NCI-H1092 treated with DMSO at 0.1 percent for 48 hours (cell line): ENCODE measurements at places on chromosomes 13 and 19.
A peak's percentile ranks its signal among the peaks of the same experiment; 100 is the strongest.

GRCh38 chr13:43397111-43397510, 373.7 kb downstream of the DNAJC15 start:
- no peak for DNase-seq

DNA sequence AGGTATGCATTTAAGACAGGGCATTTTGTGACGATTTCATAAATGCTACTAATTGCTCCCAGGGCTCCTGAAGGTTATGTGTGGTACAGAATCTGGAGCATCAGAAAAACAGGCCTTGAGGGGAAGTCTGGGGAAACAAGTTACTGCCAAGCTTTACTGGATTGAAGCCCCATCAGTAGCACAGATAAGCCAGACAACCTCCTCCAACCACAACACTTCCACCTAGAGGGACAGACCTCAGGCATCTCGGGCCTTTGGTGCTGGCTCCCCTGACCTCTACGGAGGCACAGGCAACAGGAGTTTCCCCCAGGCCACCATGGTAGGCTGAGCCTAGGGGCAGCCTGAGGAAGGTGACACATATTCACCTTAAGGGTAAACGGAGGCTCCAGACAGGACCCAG, 54.1 kb downstream of the ABCC4 start:
- DNase-seq, result no peak

DNA sequence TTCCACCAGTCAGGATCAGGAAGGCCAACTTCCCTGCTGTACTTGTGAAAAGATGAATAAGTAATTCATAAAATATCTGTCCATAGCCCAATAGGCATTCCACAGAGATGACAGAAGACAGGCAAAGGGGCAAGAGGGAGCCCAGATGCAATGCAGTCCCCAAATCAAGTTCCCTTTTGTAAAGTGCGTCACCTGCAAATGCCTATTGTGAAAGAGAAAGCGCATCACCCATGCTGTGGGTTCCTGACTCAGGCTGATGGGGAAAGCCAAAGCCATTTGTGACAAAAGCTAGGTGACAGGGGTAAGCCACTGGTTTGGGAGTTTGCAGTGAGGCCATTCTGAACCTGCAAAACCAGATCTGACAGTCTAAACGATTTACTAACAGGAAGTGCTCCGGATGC, 157.5 kb upstream of the ZNF536 start:
- no peak for DNase-seq

DNA sequence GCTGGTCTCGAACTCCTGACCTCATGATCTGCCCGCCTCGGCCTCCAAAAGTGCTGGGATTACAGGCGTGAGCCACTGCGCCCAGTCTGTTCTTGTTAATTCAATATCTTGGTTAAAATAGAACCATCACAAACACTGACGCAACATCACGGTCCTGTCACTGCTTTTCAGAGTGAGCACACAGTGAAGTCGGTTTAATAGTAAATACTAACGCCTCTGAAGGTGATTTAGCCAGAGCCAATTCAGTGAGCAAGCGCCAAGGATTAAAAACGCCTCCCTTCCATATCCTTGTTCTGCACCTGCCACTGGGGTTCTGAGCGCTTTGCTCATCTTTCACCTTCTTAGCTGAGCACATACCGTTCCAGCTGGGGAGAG, 30.3 kb downstream of the LAMP1 start:
- no peak for DNase-seq

DNA sequence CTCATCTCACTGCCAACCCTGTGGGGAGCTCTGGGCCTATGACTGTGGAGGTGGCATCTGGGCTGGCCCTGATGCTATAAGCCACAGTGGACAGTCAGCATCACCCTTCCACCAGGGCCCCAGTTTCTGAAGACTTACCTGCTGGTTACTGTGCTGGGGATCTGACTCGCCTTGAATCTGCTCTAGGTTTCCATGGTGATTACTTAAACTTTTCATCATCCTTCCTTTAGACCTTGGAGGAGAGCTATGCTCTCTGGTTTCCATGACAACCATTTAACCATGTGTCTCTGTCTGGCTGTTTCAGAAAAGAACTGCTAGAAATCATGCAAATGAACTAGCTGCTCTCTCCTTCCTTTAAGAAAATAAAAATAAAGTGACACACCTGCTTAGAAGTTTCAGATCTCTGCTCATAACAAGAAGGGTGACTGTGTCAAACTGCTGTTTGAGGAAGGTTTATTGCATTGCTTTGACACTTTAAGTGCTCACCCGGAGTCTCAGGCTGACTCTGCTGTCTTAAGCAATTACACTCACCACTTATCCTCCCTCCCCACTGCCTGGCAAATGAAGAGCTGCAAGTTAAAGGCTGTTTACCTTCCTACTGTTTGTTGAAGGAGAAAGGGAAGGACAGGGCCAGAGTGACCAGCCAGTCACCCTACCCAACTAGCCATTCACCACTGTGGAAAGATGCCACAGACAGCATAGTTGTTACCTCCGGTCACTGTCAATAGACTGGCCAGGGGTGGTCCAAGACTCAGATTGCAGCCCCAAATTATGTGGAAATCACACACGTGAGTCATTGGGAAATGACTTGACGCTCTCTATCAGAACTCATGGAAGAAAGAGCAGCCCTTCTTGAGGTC, 87.6 kb downstream of the HSPH1 start:
- no peak for DNase-seq

- DNase-seq, result no peak
Measured at GRCh38 chr13:99303863-99304521, 3.2 kb downstream of the GPR183 start.

- DNase-seq, result no peak
Measured at GRCh38 chr19:52464798-52465470, 11.6 kb downstream of the ZNF578 start.

DNA sequence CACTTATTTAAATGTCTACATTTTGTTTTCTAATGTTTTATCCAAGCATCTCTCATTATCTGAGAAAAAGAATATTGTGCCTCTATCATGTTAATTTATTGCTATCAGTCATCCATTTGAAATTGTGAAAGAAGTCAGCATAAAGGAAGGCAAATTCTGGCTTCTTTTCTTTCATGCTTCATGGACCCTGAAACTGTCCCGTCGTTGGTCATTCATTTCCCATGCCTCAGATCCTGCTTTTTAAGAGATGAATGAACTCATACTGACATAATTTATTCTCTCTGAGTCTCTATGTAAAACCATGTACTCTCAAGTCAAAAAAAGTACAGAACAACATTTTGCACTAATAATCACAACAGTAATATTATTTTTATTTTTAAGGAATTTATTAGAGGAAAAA, 2512.0 kb downstream of the PCDH9 start:
- DNase-seq, result no peak

DNA sequence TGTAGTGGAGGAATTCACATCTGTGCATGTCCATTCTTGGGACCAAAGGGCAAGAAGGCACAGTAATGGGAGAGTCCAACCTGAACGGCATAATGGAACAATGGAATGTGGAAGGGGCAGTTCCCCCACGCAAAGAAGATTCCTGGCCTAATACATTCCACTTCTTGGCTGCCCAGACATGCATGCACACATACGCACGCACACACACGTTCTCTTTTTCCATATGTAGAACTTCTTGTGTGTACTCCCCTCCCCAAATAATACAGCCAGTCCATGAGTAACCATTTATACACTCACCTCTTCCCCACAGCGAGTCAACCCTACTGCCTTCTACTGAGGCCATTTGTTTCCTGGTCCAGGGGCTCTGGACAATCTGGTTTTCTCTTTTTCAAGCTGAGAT, 6.0 kb upstream of the STK24 start:
- no peak for DNase-seq

DNA sequence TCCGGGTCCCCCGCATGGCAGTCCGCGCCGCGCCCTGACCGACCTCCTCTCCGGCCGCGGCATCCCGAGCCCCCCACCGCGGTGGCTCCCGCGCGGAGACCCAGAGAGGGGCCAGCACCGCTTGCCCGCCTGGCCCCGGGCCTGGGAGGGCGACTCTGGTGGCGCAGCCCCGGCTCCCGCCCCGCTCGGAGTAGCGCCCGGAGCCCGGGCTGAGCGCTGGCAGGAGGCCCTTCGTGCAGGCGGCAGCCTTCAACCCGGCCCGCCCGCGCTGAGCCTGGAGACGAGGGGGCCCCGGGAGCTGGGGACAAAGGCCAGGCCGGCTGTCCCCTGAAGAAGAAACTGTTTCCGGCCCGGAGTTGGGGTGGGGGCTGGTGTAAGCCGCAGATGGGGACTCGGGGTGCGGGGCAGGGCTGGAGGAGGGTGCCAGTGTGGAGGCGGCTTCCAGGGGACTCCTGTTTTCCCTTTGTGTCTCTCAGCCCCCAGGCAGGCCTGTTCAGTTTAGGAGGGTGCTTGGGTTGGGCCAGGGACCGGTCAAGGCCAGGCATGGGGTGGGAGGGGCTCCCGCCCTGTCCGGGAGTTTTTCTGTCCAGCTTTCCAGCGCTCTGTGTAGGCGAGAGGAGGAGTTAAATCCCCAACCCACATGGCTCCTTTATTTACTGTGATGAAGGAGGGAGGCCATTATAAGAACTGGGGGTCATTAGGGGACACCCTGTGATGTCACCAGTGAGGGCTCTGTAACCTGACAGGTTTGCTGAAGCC, 935 bp downstream of the LRP3 start:
- DNase-seq, result no peak

DNA sequence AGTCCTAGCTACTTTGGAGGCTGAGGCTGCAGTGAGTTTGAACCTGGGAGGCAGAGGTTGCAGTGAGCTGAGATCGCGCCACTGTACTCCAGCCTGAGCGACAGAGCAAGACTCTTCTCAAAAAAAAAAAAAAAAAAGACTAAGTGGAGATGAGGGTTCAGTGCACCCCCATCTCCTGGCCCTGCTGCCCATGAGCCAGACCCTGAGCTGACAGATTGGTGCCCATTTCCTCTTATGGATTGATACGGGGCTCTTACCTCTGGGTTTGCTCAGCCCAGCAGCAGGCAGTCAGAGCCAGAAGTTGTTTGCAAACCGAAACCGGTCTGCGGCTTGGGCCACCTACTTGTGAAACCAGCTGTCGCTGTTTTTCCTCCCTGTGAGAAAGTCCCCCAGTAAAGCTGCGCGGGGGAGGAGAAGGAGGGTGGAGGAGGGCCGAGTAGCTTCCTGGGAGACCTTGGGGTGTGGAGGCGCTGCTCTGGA, 36.9 kb downstream of the ARRDC2 start:
- peak; percentile 56 for DNase-seq

GRCh38 chr13:111515307-111515617, 194.8 kb downstream of the TEX29 start:
- no peak for DNase-seq

DNA sequence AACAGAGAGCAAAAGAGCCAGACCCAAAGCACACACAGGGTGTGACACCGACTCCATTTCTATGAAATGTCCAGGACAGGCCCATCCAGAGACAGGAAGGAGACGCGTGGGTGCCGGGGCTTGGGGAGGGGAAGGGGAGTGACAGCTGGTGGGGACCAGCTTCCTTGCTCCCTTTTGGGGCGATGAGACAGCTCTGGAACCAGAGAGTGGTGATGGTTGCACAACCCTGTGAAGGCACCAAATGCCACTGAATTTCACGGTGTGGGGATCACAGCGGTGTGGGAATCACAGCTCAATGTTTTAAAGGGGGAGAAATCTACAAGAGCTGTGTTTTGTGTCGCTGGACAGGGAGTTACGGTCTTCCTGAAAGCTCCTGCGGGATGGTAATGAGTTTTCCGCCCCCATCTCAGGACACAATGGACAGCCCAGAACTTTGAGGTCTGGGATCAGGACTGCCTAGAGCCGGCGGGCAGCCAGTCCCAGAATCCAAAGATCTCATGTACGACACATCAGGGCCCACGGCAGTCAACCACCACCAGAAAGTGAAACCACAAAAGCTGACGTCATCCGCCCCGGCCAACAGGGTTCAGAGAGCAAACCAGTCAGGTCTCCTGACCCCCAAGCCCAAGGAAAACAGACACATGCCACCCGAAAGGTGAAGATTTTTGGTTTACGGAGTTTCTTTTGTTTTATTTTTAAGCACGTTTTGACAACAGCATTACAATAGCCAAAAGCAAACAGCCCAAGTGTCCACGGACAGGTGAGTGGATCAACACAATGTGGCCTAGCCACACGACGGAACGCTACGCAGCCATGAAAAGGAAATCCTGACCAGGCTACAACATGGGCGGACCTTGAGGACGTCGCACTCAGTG, 7.3 kb downstream of the SGTA start:
- no peak for DNase-seq

DNA sequence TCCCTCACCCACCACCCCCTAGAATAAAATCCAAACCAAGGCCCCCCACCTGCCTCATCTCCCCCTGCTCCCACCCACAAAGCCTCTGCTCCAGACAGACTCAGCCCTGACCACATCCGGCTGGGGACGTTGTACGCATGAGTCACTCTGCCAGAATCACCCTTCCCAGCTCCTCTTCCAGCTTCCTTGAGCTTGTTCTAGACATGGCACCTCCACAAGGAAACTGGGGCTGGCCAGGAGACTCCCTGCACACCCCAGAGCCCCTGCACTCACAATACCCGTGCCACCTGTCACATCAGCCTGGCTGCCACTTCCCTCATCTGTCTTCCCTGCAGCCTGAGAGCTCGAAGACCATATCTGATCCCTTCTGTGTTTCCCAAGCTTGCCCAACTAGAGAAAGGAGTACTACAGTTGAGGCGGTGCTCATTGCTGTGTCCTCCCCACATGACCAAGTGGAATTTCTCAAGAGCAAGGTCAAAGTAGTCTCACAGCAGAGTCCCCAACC, 9.7 kb downstream of the DEDD2 start:
- no peak for DNase-seq

DNA sequence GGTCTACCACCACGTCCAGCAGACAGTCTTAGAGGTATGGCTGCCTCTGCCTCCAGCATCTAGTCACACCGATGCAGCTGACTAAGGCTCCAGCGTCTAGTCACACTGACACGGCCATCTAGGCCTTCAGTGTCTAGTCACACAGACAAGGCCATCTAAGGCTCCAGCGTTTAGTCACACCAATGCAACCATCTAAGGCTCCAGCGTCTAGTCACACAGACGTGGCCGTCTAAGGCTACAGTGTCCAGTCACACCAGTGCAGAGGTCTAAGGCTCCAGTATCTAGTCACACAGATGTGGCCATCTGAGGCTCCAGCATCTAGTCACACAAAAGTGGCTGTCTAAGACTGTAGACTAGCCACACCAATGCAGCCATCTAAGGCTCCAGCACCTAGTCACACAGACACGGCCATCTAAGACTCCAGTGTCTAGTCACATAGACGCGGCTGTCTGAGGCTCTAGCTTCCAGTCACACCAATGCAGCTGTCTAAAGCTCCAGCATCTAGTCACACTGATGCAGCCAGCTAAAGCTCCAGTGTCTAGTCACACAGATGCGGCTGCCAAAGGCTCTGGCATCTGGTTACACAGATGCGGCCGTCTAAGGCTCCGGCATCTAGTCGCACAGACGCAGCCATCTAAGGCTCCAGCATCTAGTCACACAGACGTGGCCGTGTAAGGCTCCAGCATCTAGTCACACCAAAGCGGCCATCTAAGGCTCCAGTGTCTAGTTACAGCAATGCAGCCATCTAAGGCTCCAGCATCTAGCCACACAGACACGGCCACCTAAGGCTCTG, 55.1 kb downstream of the KLF2 start:
- no peak for DNase-seq

DNA sequence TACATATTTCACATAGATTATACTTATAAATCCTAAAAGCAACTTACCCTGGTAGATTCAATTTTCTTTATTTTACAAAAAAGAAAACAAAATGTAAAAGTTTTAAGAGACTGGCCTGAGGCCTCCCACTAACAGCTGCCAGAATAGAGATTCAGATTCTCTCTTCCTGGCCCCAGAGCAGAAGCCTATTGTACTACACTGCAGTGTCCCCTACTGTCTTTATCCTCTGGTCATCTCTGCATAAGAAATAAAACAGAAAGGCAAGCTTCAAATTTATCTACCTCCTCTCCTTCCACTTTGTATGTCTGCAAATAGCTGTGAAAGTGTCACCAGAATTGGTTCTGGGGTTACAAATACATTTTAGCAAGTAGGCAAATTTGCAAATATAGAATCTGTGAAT, 1004.1 kb upstream of the PCDH9 start:
- no peak for DNase-seq
